ENCODE measurements at places on chromosomes 7 and 10. TPM values are rescaled to one million over a fixed set of nuclear protein-coding genes. Genes with fewer than 3 reads are reported as not detected.

Gene FAM25A
- not detected for total RNA-seq

- no peak for DNase-seq
Observed at GRCh38 chr7:21596801-21597200, 54.0 kb downstream of the DNAH11 start.

Gene IGF2BP3
- total RNA-seq: 111 TPM

- no peak for DNase-seq
Observed at GRCh38 chr7:155168597-155169480, 98.7 kb downstream of the HTR5A start.

DNA sequence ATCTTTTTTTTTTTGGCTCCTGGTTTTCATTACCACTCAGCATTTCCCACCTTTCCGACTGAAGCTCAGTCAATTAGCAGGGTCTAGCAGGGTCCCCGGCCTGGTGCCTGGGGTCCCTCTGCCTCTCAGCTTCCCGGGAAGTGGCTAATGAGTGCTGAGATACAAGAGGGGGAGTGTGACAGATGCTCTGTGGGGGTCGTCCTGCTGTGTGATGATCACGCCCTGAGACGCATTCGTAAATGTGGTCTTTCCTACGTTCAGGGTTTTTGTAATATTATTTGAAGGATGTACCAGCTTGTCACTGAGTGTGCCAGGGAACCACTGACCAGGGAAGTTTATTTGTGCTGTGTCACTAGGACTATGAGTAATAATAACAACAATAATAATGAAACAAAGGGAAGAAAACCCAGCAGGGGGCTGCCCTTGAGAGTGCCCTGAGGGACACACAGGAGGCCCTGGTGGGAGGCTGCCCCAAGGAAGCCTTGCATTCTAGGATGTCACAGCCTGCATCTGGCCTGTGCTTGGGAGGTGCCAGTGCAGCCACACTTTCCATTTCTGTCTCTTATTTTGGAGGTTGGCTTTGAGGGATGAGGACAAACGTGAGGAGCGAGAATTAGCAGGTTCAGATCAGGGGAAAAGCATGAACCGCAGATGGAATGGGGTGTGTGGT lies 337.8 kb downstream of the ADARB2 start:
- no peak for DNase-seq

- DNase-seq: no peak
Observed at GRCh38 chr10:103835096-103836050, 20.0 kb downstream of the SH3PXD2A start.

Measured in Calu3 (cell line).